Hematopoietic multipotent progenitor cell treated with erythropoietin and hydrocortisone succinate and interleukin-3 and kit ligand, for 6 days (in vitro differentiated cells): ENCODE measurements at places on chromosomes 4 and X.

- no peak for DNase-seq
Observed at GRCh38 chr4:88786011-88786410, 88.4 kb upstream of the NAP1L5 start.

DNA sequence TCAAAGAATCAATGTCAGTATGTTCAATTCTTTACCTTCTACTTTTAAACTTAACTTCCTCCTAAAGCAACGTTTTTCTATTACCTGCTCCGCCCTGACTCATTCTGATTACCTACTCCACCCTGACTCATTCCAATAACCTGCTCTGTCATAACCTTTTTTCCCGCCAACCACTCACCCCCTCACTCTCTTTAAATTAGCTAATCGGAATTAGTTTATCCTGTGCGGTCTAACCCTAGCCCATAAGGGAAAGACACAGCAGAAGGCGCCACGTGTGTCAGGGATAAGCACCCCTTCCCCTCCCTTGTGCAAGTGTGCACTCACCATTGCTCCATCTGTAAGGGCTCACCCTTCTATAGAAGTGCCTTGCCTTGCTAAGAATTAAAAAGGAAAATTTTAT lies 64.4 kb downstream of the EIF4E start:
- DNase-seq = no peak

DNA sequence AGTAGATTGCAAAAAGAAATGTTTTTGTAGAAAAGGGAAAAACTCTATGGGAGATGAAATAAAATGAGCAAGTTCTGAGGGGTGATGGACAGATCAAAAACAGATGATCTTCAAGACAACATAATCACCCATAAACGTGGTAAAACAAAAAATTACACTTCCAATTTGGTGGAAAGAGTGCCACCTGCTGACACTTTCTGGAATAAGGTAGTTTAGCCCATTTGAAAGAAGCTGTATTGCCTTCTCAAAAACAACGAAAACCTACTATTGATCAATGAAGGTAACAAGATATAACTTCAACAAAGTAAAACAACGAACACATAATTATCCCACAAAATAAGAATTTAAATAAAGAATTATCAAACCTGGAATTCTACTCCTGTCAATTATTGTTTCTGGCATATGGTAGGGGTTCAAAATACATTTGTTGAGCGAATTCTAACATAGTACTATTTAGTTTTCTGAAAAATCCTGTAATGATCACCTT lies 2.5 kb downstream of the COQ2 start:
- peak; percentile 83 for DNase-seq

GRCh38 chrX:53421125-53421524 lies 1.3 kb downstream of the SMC1A start:
- no peak for DNase-seq

DNA sequence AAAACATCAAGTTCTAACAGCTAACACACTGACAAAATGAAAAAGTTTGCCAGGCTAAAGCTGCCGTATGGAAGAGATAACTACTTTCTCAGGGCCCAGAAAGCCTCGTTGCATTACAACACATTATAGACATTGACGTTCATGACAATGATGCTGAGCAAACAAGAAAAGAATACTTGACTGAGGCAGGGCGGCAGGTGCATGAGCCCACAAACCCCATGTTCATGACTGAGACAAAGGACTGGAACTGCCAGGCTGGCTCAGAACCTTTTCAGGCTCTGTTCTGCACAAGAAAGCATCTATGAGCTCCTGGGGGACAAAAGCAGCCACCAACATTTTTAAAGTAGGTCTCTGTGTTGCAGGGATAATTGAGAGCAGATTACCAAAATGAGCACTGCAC lies 13.6 kb downstream of the TLR6 start:
- DNase-seq = no peak

DNA sequence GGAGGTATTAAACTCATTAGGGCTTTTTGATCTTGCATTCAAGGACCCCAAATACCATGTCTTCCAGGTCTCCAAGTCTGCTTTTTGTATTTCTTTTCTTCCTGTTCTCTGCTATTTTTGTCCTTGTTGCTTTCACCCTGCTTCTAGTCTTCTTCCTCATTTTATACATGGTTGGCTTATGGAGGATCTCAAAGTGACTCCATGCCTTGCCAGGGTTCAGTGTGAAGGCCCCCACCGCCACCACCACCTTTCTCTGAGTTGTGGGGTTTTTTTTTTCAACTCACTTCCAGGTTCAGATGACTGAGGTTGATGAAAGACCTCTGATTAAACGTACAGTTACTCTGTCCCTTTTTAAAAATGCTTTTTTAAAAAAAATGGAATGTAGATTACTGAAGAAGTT lies 96.3 kb downstream of the MAML3 start:
- DNase-seq = no peak

DNA sequence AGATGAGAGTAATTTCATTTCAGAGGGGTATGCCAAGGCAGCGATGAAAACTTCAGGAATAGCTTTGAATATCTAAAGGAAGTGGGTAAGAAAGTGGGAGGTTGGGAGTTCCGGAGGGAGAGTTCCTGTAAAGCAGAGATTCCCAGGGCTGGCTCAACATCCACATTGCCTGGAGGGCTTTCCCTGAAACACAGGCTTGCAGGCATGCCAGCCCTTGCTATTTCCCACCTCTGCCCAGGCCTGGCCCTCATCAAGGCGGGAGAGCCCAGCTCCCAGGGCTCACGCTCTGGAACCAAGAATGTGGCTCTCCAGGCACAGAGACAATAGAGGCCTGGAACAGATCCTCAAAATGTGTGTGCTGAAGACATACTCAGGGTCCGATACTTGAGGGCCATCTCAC lies 43.8 kb upstream of the CLDN34 start:
- DNase-seq = no peak

GRCh38 chr4:62260254-62260653 lies 1060.1 kb downstream of the ADGRL3 start:
- no peak for DNase-seq
